ENCODE measurements at places on chromosomes 6 and 20. TPM values are rescaled to one million over a fixed set of nuclear protein-coding genes. Genes with fewer than 3 reads are reported as not detected.

- no peak overlapping the region for H3K4me3 ChIP-seq
- DNase-seq: no peak
- H3K4me1 ChIP-seq: no peaks in the 10 kb centered on the region
- no peak overlapping the region for H3K27ac ChIP-seq
- H3K27me3 ChIP-seq: peaks cover 5% of the 10 kb centered on the region
- no peaks in the 10 kb centered on the region for H3K36me3 ChIP-seq
Observed at GRCh38 chr20:47863315-47863965, 78.2 kb upstream of the SULF2 start.

DNA sequence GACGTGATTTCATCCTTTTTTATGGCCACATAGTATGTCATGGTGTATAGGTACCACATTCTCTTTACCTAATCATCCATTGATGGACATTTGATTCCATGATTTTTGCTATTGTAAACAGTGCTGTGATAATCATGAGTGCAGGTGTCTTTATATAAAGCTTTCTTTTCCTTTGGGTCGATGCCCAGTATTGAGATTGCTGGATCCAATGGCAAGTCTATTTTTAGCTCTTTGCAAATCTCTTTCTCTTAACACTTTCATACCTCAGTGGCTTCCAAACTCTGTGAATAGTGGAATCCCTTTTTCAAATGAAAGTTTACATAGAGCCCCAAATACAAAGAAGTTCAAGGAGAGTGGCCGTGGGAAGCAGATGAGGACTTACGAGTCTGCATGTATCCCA, 105.8 kb upstream of the SPTLC3 start:
- H3K27ac ChIP-seq: no peak overlapping the region
- no peak overlapping the region for H3K4me3 ChIP-seq
- no peaks in the 10 kb centered on the region for H3K4me1 ChIP-seq

GRCh38 chr6:36547646-36548400, 544 bp upstream of the STK38 start:
- peak overlapping the region; percentile 92 for H3K27ac ChIP-seq
- peaks cover 3% of the 10 kb centered on the region for H3K27me3 ChIP-seq
- DNase-seq: peak; percentile 68
- H3K36me3 ChIP-seq: peaks cover 9% of the 10 kb centered on the region
- H3K4me3 ChIP-seq: peak overlapping the region; percentile 94

DNA sequence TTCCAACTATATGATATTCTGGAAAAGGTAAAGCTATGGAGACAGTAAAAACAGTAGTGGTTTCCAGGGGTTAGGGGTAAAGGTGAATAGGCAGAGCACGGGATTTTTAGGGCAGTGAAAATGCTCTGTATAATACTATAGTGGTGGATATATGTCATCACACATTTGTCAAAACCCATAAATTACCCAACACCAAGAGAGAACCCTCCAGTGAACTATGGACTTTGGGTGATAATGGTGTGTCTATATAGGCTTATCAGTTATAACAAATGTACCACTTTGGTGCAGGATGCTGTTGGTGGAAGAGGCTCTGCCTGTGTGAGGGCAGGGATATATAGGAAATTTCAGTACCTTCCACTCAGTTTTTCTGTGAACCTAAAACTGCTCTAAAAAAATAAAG, 149.9 kb downstream of the GPX5 start:
- H3K27me3 ChIP-seq: peaks cover 51% of the 10 kb centered on the region
- no peak overlapping the region for H3K4me3 ChIP-seq
- peaks cover 13% of the 10 kb centered on the region for H3K4me1 ChIP-seq
- DNase-seq: no peak
- H3K36me3 ChIP-seq: no peaks in the 10 kb centered on the region
- H3K27ac ChIP-seq: no peak overlapping the region

DNA sequence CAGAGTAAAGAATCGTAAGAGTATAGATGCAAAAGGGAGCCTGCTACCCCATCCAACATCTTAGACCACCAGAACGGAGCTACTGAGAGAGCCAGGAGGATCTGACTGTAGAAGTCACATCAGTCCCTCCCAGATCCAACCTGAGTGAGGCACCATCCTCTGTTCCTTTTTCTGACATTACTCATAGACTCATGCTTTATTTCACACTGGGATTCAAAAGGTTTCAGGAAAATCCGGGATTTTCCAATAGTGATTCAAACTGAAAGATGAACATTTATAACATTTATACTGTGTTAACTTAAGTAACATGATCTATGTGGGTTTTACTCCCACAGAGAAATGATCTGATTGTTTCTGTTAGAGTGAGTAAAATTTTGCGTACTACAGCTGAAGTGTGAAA, 868.6 kb upstream of the GJE1 start:
- H3K36me3 ChIP-seq: no peaks in the 10 kb centered on the region
- DNase-seq: no peak
- H3K27me3 ChIP-seq: peaks cover 2% of the 10 kb centered on the region
- no peak overlapping the region for H3K27ac ChIP-seq

DNA sequence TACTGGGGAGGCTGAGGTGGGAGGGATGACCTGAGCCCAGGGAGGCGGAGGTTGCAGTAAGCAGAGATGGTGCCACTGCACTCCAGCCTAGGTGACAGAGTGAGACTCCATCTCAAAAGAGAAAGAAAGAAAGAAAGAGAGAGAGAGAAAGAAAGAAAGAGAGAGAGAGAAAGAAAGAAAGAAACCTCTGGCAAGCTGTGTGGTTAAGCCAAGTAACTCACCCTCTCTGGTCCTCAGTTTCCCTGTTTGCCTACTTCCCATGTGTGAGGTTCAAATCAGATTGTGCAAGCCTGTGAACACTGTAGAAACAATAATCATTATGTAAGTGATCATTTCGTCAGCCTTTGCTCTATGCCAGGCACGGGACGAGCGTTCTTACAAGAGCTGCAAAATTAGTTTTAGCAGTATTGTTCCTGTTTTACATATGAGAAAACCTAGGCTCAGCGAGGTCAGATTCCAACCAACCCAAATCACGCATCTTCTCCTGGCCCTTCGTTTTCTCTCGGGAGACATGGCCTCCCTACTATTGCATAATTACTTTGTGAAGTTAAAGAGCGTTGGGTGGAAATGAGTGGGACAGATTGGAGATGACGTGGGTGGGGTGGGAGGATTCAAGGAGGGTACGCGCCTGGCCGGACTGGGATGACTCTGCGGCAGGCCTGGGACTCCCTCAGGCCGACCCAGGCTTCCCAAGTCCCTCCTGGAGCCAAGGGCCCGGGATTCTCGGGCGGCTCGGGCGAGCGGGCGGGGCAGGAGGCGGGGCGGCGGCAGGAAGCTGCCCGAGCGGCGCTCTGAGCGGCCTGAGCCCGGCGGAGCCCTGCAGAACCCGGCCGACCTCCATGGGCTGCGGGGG, at the start of gene SNX21:
Gene SNX21 (plus strand): TSS at position 770 of the 853 bp plus-strand sequence. CDS start 121 bp downstream, outside the sequence.
- H3K4me1 ChIP-seq: peaks cover 6% of the 10 kb centered on the region
- peak within 1 kb of the TSS; percentile 83 for H3K4me3 ChIP-seq
- peak; percentile 79 for DNase-seq
- H3K27me3 ChIP-seq: peaks cover 10% of the 10 kb centered on the region

DNA sequence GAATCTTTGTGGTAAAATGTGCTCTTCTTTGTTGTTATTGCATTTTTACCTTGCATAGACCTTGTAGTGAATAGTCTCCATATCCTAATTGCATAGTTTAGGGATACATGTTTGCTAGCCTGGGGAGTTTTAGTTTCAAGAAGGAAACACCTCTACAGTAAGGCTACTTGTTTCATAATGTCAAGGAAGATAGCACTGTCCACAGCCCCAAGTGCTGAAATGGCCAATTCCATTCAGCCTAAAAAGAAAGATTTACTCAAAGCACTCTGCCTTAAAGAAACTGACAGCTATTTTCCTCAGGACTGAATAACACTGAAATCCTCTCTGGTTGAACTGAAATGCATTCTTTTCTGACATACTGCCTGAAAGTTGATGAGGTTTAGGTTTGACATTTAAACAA, 2.6 kb downstream of the HCRTR2 start:
- no peaks in the 10 kb centered on the region for H3K4me1 ChIP-seq
- no peaks in the 10 kb centered on the region for H3K36me3 ChIP-seq
- peaks cover 4% of the 10 kb centered on the region for H3K27me3 ChIP-seq
- H3K27ac ChIP-seq: no peak overlapping the region
- no peak overlapping the region for H3K4me3 ChIP-seq

DNA sequence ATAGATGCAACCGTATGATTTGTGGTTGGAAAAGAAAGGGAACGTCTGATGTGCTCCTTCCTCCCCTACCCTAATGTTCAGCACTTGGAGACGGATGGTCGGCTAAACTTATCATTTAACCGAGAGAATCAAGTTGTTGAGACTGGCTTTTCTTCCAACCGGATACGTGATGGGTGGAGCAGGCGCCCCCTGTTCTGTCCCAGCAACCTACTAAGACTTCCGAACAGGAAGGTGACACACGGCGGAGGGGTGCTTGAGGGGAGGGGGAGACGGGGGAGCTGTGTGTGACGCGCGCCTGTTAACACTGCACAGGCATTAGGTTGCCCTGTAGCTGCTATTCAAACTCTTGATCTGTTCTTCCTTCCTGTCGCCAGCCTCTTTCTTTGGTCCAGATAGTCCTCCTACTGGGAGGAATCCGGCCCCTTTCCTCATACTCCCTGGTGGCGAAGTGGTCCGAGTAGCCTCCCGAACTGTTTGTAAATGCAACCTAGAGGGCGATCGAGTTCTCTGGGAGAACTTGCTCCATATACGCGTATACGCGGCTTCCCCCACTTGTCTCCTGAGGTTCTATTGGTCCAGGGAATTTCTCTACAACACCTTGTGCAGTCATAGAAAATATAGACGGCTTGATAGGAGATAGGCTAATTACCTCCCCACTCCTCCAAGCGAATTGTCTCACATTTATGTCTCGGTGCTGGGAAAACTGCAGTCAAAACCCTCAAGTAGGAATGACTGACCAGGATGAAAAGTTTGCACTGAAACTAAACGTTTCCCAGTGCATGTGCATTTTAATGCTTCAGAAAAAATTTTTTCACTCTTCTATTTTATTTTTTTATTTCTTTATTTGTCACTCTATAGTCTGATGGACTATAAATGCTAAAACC, 126.0 kb upstream of the SLC2A12 start:
- H3K27me3 ChIP-seq: no peaks in the 10 kb centered on the region
- peak; percentile 89 for DNase-seq
- peak overlapping the region; percentile 95 for H3K27ac ChIP-seq
- peaks cover 28% of the 10 kb centered on the region for H3K4me1 ChIP-seq
- peaks cover 5% of the 10 kb centered on the region for H3K36me3 ChIP-seq
- H3K4me3 ChIP-seq: peak overlapping the region; percentile 91

GRCh38 chr6:139161169-139161568, 26.3 kb downstream of the HECA start:
- peak overlapping the region; percentile 80 for H3K4me3 ChIP-seq
- no peaks in the 10 kb centered on the region for H3K27me3 ChIP-seq
- peaks cover 71% of the 10 kb centered on the region for H3K4me1 ChIP-seq
- peak overlapping the region; percentile 98 for H3K27ac ChIP-seq
- DNase-seq: peak; percentile 94
- peaks cover 36% of the 10 kb centered on the region for H3K36me3 ChIP-seq

DNA sequence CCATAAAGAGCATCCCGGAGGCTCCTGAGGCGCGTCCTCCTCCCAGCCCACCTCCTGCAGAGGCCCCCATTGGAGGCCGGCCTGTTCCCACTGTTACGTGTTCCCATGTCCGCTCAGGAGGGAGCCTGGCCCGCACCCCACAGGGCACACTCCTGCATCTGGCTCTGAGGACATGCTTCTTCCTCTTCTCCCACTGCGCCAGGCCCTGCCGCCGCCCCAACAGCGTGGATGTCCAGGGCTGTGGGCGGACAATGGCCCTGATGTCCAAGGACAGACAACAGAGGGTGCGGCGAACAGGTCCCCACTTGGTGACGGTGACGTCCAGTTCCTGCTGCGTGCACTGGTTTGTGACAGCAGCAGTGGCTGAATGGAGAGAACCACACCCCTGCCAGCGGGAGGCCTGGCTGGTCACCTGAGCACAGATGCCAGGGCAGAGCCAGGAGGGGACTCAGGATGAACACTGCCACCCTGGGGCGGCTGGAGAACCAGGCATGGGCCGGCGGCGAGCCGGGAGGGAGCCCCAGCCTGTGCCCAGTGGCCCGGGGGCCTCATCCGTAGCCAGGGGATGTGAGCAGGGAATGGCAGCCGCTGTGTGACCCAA, 26.6 kb downstream of the FRMD1 start:
- H3K27me3 ChIP-seq: no peaks in the 10 kb centered on the region
- no peak for DNase-seq
- no peak overlapping the region for H3K27ac ChIP-seq
- H3K4me3 ChIP-seq: no peak overlapping the region

DNA sequence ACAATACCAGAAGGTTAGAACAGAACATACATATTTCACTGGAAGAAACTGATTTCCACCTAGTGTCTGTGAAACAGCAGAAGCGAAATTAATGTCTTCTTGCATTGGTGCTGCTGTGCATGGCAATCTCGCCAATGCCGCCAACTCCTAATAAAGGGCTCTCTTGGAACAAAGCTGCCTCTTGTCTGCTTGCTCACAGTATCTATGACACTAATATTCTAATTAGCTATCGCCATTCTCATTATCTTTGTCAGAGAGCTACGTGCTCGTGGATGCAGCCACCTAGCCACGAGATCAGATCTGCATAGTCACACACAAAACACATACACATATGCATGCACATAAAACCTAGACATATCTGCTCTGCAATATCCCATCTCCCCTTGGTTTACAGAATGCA, 145.9 kb upstream of the OLIG3 start:
- H3K4me1 ChIP-seq: peaks cover 13% of the 10 kb centered on the region
- DNase-seq: no peak
- H3K36me3 ChIP-seq: no peaks in the 10 kb centered on the region
- peaks cover 9% of the 10 kb centered on the region for H3K27me3 ChIP-seq
- no peak overlapping the region for H3K27ac ChIP-seq

GRCh38 chr20:21548390-21549035, 34.6 kb upstream of the NKX2-2 start:
- H3K4me3 ChIP-seq: peak overlapping the region; percentile 52
- peaks cover 22% of the 10 kb centered on the region for H3K4me1 ChIP-seq
- peak overlapping the region; percentile 78 for H3K27ac ChIP-seq
- H3K36me3 ChIP-seq: peaks cover 1% of the 10 kb centered on the region
- peak; percentile 86 for DNase-seq

DAAM2 gene
- total RNA-seq: not detected

FNDC11 gene
- total RNA-seq: 0.16 TPM

HLA-DMA gene
- 8.1 TPM for total RNA-seq

ZNF76 gene
- total RNA-seq: 31.4 TPM

TMEM244 gene
- not detected for total RNA-seq

SLC22A1 gene
- 2.2 TPM for total RNA-seq

ADGB gene
- total RNA-seq: not detected

TCF15 gene
- 0.12 TPM for total RNA-seq

TTLL9 gene
- total RNA-seq: not detected

CHD6 gene
- 34.6 TPM for total RNA-seq

ZBTB46 gene
- 1.0 TPM for total RNA-seq
